ENCODE measurements at places on chromosomes 4 and X.

GRCh38 chr4:8688041-8688907 is 95.7 kb downstream of the CPZ start:
- no peak for DNase-seq

GRCh38 chrX:107467271-107467670 is 17.8 kb downstream of the FRMPD3 start:
- no peak for DNase-seq

- no peak for DNase-seq
These were observed 9.9 kb downstream of the ARHGAP36 start for GRCh38 chrX:131067846-131068745.

DNA sequence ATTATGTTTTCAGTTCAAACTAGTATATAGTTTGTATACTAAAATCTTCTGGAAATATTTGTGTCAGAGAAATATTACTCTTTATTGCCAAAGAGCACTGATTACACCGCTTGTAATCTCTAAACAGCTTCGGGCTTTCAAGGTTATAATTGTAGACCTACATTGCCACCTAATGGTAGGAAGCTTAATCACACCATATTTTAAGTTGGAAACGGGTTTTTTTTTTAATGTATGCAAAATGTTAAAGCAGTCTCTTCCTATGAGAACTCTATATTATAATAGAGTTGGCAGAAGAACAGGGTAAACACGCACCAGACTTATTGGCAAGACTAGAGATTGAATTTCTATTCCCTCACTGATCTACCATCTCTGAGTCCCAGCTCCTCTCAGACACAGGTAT is 19.5 kb upstream of the NFXL1 start:
- no peak for DNase-seq

DNA sequence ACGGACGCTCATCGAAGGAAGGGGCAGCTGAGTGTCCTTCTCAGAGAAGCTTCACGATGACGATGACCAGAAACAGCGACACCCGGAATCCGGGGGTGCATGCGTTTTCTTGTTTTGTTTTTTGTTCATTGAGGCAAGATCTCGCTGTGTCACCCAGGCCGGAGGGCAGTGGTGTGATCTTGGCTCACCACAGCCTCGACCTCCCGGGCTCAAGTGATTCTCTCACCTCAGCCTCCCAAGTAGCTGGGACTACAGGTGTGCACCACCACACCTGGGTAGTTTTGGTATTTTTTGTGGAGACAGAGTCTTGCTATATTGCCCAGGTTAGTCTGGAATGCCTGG is 19.8 kb downstream of the DGKQ start:
- DNase-seq, result no peak

DNA sequence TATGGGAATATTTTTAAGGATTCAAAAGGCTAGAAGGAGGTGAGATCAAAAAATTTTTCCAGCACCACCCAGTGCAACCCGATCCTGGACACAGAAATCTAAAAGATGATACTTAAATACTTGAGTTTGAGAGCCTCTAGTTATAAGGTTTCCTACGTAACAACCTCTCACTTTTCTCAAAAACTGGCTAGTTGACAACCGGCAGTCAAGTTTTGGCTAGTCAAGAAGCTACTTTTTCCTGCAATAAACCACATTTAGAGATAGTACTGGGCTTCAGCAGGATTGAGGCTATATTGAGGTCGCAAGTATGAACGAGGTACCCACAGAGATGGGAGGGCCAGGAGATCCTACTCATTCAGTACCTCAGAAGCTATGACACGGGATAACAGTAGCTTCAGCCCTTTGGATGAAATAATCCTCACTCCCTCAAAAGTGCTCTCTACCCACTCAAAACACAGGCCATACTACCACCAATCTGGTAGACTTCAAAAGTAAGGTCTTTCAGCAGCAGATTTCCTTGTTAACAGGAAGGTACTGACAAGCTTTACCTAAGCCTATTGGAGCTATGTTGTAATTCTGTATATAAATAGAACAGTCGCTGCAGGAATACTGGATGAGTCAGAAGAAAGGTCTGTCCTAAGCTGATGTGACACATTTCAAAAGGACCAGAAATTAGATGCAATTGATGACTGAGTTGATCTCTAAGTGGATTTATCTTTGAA is 1.5 kb upstream of the TSPAN5 start:
- no peak for DNase-seq

DNA sequence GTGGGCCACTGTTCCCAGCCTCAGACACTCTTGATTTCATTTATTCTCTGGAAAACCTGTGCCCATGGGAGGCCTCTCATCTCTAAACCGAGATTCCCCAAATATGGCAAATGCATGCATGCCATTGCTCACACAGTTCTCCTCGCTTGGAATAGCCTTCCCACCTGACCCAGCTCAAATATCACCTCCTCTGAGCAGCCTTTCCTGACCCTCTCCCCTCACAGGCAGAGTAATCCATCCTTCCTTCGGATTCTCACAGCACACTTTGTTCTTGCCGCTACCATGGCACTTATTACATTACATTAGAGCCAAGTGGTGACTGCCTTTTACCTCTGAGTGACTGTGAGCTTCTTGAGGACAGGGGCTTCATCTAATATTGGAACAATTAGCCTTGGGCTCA is 209.5 kb downstream of the HS6ST2 start:
- DNase-seq, result no peak

DNA sequence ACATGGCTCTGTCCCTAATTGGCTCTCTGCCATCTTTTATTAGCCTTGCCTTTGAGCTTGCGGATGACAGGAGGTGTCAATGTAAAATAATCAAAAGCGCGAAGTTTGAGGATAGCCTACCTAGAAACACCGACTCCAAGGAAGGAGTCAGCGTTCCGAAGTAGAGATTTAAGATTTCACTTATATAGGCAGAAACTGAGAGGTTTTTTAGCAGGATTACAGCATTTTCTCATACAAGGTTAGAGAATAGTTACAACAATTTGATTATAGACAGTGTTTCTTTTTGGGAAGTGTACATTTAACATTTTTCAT is 499 bp upstream of the NFXL1 start:
- DNase-seq, result no peak

DNA sequence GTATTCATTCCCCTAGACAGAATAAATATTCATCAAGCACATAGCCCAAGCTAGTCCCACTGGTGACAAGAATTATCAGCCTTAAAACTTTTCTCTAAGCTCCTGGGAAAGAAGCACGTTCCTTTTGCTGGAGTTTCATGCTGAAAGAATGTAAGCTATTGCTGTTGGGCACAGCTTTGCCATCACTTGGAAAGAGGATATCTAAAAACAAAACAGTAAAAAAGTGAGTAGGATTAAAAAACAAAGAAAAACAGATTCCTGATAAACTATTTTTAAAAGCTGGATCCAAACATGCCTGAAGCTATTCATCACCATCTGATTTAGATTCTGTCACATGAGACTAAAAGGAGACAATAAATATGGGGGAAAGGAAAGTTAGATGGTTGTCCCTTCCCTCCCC is 176.8 kb downstream of the SCFD2 start:
- no peak for DNase-seq

- no peak for DNase-seq
These were observed 55.6 kb upstream of the ADRA2C start for GRCh38 chr4:3710451-3711182.

DNA sequence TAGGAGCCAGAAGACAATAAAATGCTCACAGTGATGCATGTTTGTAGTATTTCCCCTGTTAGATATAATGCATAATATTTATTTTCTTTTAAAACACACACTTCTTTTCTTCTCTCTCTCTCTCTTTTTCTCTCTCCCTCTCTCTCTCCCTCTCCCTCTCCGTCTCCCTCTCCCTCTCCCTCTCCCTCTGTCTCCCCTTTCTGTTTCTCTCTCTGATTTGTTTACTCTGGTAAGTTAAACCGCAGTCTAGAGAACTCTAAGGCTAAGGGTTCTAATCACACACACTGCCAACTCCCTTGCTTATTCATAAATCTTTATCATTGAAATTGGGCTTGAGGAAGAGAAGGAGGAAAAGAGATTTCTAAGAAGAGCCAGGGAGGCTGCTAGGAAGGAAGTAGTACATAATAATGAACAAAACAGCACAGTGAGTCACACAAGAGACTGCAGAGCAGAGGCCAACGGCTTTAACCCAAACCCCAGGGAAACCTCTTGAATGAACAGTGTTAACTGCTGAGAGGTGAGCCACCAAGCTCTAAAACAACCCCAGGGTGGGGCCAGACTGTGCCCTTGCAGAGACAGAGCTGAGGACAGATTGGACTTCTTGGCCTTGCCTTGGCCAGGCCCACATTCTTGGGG is 9.1 kb upstream of the PHOX2B start:
- DNase-seq, result no peak

GRCh38 chr4:166675411-166675810 is 558.9 kb downstream of the SPOCK3 start:
- no peak for DNase-seq

DNA sequence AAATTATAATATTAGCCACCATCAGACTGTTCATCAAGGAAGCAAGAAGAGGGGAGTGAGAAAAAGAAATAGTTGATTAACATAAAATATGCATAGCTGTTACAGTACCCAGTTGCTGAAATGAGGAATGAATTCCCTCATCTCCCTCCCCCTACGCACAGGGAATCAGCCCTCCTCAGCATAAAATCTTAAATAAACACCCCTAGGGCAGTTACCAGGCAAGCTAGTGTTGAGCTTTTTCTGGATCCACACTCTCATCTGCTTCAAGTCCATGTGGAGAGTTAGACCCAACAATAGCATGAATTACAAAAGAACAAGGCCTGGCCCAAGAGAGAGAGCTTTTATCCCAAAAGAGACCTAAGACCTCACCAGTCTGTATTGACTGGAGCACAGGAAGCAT is 19.0 kb upstream of the SYTL4 start:
- DNase-seq, result no peak

DNA sequence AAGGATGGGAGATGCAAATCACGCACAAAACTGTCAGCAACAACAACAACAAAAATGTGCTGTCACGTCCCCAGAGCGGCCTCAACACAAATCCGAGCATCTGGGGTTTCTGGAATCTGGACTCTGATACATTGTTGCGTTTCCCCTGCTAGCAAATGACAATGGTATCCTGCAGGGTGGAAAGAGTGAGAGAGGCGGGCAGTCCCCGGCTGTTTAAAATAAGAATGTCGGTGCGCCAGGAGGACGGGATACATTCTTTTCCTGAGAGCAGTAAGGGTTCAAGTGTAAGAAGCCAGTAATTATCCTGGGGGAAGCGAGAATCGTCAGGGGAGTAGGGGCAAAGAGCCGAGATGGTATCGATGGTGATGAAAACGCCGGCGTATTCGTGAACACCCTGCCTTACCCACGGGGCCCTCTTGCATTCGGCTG is 310.2 kb downstream of the ASMT start:
- DNase-seq, result no peak

DNA sequence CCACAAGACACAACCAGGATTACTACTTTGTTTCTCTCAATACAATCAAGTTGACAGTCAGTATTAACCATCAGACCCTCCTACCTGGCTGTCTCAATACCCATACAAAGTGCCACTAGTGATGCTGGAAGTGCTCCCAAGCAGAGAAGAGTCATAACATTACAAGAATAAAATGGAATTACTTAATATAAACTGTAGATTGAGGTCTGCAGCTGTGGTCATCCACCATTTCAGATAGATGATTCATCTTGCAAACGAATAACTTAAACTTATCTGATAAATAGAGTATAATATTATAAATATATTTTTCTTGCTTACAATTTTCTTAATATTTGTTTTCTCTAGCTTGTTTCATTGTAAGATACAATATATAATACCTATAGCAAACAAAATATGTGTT is 1034.2 kb upstream of the PCDH10 start:
- DNase-seq, result no peak

- DNase-seq, result no peak
These were observed 24.9 kb upstream of the SGMS2 start for GRCh38 chr4:107799669-107800450.

- DNase-seq, result no peak
These were observed 57.0 kb upstream of the RAP1GDS1 start for GRCh38 chr4:98204236-98204553.

- no peak for DNase-seq
These were observed 495.2 kb downstream of the MID1IP1 start for GRCh38 chrX:39296472-39296871.

GRCh38 chrX:123588723-123589122 is 144.1 kb downstream of the THOC2 start:
- no peak for DNase-seq

DNA sequence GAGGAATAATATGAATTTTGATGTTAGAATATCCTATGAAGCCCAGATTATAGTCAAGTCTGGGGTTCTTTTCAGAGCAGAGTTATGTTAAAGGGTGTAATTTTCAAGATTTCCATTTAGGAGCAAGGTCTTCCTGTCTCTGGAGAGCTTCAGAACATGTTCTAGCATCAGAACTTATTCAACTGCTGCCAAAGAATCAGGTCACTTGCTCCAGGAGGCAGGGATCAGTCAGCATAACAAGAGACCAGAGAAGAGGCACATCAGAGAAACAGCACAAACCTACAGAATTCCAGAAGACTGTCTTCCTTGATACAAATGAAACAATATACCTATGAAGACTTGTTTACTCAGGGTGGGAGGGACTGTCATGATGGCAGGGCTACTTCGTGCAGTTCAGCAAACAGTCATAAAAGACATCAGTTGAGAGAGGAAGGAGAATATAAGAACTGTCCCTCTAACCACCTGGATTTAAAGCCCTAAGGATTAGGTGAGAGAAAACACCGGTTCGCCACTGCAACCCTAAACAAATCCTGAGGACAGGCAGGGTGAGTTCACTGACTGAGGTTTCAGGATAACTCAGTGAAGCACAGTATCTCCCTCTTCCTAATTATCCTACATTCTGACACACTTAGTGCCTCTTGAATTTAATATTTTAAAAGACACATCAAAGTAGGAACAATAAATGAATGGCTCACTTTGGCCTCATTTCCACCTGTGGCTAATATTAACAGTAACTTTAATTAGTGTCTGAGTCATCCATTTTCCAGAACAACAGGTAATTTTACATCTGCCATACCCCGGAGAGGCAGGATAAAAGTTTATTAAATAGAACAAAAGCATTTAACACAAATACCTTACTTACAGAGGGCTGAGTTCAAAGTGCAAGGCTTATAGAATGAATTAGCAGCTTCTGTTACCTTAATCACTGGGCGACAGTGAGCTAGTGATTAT is 93.0 kb downstream of the HDAC8 start:
- no peak for DNase-seq

DNA sequence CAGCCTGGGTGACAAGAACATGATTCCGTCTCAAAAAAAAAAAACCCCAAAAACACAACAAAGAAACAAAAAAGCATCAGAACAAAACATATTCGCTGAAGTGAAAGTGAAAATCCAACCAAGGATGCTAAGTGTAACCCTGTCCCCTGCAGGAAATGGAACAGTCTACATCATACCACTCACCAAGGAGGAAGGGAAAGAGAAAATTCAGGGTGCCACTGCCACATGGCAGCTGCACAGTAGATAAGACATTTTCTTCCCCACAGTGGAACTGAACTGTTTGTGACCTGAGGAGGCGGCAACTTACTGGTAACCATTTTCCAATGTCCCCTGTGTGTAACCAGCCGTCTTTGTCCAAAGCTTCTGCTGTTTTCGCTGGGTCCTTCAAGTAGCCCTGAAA is 28.2 kb upstream of the CENPU start:
- DNase-seq, result no peak
